ENCODE measurements at places on chromosomes 6 and 20.

GRCh38 chr20:16171180-16171579 lies 402.1 kb downstream of the KIF16B start:
- no peak for DNase-seq

GRCh38 chr20:47676219-47676721 lies 109.0 kb downstream of the SULF2 start:
- no peak for DNase-seq

GRCh38 chr6:24504649-24505586 lies 10.1 kb downstream of the ALDH5A1 start:
- no peak for DNase-seq

DNA sequence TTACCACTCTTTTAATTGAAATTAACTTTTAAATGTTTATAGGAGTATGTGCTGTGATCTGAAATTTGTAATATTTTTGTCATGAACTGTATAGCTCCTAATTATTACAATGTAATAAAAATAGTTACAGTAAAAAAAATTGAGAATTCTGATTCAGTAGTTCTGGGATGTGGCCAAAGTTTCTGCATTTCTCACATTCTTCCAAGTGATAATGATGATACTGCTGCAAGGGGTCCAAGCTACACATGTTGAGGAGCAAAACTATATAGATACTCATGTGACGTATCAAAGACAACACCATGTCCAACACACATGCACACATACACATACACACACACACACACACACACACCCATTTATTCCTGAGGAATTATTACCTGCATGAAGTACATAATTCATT lies 71.0 kb upstream of the FAM83B start:
- DNase-seq: no peak

DNA sequence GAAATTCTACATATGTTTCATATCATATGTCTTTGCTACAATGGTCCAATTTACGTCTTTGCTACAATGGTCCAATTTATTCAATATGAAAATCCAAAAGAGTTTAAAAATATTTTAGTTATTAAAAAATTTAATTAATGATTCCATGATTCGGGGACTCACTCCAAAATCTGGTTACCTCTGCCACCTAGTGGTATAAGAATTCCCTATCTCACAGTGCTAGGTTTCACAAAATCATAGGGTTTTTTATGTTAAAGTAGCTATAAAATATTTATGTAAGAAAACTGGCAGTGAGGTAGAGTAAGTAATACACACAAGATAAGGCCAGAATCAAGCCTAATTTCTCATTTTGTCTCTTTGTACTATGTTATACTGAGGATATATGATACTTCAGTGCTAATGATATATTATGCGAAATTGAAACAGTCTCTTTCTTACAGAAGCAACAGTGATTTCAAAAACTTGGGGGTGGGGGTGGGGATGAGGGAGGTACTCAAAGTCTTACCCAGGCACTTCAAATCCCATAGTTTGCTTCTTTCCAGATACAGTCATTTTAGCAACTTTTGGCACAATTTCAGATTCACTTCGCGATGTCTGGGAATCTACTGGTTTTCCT lies 52.3 kb downstream of the HBS1L start:
- DNase-seq: no peak

GRCh38 chr20:46040902-46041535 lies 12.0 kb downstream of the SLC12A5 start:
- no peak for DNase-seq

DNA sequence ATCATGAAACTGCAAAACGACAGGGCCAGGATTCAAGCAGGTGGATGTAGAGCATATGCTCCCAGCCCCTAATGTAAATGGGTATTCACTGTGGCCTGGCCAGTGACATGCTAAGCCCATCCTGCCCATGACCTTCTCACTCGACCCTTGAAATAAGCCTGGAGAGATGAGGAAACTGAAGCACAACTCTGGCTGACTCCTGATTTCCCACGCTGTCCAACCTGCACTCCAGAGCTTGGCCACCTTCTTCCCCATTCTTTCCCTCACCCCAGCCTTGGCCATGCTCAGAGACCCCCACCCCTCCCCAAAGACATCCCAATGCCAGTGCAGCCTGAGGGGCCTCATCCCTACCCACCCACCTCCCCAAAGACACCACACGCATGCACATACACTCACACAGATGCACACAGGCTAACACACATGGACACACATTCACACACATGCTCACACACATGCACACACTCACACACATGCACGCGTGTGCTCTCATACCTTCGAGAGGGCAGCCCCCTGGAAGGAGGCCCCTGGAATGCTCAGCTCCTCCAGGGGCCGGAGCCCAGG lies 12.4 kb downstream of the TFEB start:
- no peak for DNase-seq

- DNase-seq: no peak
Measured at GRCh38 chr6:168428052-168428826, 12.7 kb upstream of the SMOC2 start.

DNA sequence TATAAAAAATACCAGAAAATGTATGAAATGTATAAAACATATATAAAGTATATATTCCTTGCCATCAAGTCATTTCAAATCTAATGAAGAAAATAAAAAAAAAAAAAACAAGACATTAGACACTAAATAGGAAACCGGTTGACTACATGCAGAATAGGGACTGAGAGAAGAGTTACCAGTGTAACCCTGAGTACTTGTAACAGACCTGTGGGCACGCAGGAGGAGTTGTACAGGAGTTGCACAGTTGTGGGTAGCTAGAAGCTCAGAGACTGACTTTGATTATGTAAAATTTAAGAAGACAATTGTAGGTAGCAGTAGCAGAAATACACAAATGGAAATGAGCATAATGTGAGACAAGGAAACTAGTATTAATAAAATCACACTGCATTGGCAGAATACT lies 112.4 kb upstream of the DST start:
- no peak for DNase-seq

DNA sequence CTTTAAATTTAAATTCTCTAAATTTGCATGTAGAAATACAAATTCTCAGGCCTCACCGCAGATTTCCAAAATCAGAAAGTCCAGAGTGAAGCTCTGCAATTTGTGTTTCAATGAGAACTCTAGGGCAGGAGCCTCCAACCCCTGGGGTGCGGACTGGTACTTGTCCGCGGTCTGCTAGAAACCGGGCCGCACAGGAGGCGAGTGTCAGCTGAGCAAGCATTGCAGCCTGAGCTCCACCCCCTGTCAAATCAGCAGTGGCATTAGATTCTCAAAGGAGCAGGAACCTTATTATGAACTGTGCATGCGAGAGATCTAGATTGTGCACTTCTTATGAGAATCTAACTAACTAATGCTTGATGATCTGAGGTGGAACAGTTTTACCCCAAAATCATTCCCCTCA lies 203.0 kb upstream of the PCSK2 start:
- no peak for DNase-seq

DNA sequence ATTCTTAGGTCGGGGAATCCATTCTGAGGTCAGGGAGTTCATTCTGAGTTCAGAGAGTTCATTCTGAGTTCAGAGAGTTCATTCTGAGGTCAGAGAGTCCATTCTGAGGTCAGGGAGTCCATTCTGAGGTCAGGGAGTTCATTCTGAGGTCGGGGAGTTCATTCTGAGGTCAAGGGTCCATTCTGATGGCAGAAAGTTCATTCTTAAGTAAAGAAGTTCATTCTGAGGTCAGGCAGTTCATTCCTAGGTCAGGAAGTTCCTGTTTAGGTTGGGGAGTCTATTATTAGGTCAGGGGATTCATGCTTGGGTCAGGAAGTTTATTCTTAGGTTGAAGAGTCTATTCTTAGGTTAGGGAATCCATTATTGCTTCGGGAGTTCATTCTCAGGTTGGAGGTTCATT lies 16.5 kb upstream of the NXT1 start:
- DNase-seq: no peak

- DNase-seq: no peak
Measured at GRCh38 chr20:46169245-46170171, 51.4 kb downstream of the CD40 start.

GRCh38 chr20:63175038-63175895 lies 40.7 kb downstream of the YTHDF1 start:
- DNase-seq: no peak

- no peak for DNase-seq
Measured at GRCh38 chr6:82025271-82025670, 222.3 kb downstream of the IBTK start.

DNA sequence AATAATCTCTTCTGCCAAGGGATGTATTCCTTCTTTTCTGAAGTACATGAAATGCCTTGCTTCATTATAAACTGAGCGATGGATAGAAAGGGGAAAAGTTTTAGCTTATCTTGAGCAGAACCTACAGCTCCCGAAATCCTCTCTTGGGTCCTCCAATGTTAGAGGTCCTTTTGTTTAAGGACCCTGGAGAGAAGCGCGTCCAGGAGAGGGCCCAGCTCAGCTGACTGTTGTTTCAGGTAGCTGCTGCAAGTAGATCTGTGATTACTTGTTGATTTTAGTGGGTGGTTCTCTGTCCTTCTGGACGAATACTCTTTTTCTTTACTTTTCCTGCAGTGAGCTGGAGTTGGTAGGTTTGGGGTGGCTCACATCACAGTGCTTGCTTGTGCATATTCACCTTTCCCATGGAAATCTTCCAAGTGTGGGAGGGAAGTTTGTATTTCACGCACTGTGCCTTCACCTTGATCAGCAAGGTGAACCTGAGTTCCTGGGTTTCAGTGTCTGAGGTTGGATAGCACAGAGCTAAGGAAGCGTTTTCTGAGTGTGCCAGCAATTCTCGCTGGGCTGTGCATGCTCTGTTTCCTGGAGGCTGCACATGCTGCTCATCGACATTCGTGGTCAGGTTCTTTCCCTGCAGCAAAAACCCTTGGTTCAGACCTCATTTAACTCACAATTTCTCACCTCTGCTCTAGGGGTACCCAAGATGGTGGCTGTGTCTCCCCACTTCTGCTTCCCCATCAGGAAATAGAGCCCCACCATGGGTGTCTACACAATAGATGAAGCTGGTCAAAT lies 176.3 kb downstream of the JARID2 start:
- no peak for DNase-seq

DNA sequence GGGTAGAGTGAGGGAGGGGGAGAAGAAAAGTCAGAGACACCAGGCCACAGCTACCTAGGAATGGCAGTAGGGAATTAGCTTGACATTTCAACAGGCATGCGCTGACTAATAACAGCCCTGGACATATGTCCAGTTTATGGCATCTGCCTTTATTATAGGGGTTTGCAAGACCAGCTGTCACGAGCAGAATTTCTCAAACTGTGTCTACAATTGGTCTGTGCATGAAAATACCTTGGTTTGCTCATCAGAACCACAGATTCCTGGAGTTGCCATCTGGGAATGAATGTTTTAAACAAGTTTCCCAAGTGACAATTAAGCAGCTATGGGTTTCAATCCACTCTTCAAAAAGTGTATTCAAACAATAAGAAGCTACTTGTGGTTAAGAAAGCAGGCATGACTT lies 110.3 kb upstream of the ENPP5 start:
- DNase-seq: no peak

GRCh38 chr20:49901588-49901987 lies 13.7 kb downstream of the SPATA2 start:
- no peak for DNase-seq

DNA sequence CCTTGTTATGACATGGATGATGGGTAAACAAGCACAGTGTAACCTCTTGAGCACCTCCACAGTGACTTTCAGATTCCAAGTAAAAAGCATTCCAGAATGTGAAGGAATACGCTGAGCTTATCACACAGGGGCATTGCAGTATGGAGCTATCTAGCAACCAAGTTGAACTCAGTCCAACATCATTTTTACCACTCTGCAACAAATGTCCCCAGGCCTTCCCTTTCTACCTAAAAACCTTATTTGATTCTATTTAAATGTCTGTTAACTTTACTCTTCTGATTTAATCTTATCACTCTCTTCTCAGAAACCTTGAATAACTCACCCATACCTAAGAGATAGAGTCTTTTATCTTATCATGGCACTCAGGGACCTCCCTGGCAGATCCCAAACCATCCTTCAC lies 195.8 kb upstream of the CDYL start:
- no peak for DNase-seq

GRCh38 chr6:111672761-111673450 lies 67.2 kb upstream of the TRAF3IP2 start:
- no peak for DNase-seq

DNA sequence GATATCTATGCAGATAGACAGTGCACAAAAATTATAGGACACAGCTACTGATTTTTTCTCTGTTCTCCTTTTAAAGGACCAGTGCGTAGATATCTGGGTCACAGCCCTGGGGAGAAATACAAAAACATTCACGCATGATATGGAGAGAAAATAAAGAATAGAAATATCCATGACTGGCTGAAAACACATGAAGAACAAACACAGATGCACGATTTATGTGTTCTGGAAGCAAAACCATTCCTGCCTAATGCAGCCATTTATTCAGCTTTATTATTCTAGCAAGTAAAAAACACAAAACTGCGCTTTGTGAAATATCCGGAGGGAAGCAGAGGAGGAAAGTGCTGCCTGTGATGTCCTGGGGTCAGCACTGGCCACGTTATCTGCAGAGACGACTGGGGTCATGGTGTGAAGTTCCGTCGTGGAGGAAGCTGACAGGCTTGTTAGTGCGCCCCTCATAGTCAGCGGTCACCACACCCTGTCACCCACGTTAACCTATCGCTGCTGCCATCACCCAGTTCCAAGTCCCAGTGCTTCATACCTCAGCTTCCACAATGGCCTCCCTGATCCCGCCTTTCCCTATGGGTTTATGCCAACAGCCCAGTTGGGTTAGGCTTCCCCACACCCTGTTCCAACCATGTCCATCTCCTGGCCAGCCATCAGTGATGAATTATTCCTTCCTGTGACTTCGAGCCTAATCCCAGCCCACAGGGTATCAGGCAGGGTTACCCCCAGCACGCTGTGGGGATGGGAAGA lies 86.6 kb upstream of the RPS6KA2 start:
- DNase-seq: no peak

GRCh38 chr6:108200631-108201030 lies 34.8 kb downstream of the NR2E1 start:
- DNase-seq: no peak

GRCh38 chr6:132161283-132161682 lies 210.1 kb upstream of the CCN2 start:
- no peak for DNase-seq

DNA sequence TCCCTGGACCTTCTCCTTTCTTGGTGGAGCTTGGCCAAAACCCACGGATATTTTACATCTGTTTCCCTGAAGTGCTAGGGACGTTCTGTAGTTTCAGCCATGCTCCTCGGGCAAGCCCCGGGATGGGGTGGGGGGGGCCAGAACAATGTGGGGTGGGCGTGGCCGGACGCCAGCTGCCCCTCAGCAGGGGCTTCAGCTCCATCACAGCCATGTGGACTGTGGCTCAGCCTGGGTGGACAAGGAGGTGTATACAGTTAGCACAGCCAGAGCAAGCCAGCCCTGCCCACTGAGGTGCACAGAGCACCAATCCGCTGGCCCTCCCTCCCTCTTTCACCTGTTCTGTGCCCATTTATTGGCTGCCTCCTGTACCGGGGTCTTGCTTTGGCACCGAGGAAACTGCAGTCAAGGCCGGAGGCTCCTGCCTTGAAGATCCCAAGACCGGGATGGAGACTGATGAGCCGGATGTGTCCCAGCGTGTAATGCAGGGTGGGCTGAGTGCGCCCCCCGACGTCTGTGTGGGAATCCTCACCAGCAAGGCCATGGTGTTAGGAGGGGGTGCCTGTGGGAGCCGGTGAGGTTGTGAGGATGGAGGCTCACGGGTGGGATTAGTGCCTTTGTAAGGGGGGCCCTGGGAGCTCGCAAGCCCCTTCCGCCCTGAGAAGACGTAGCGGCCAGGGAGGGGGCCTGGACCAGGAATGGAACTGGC lies 28.0 kb downstream of the FRMD1 start:
- DNase-seq: peak; percentile 13

Data from C1 segment of cervical spinal cord (tissue), 14 donors.